Stimulated activated CD8-positive, alpha-beta memory T cell treated with anti-CD3 and anti-CD28 coated beads, Interleukin-2, amount 100 ng/mL, for 48 hours (primary cell): ENCODE measurements at places on chromosomes 4 and X.

DNA sequence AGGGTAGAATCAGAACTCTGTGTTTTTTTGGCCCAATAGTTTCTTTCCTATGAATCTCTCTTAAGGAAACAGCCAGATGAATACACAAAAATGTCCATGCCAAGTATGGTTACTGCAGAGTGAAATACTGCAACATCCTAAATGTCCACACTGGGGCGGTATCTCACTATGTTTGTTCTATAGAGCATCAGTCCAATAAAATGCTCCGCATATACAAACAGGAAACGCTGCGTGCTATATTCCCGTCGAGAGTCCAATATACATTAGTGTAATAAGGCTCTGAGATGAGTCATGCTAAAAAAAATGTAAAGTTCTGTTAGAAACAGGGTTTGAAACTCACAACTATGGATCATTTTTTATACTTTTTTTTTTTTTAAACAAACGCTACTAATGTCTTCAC is 72.9 kb upstream of the ENOX2 start:
- no peak for DNase-seq

DNA sequence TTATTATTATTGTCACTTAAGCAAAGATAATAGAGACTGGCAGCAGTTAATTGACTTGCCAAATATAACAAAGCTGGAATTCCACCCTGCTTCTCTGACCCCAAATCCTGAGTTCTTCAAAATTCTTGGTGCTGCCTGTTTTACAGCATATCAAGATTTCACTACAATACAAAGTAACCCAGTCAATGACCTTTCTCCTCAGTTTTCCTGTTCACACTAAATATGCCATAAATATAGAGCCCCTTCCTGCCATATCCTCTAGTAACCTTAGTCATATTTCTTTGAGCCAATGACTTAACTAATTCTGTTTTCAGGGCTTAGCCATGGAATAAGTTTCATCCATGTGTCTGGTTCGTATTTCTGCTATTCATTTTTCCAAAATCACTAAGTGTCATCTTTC is 315.3 kb upstream of the HS3ST1 start:
- no peak for DNase-seq

GRCh38 chr4:120630427-120630826 is 292.1 kb downstream of the PRDM5 start:
- no peak for DNase-seq

GRCh38 chrX:151729056-151729725 is 5.4 kb upstream of the CNGA2 start:
- DNase-seq: no peak

DNA sequence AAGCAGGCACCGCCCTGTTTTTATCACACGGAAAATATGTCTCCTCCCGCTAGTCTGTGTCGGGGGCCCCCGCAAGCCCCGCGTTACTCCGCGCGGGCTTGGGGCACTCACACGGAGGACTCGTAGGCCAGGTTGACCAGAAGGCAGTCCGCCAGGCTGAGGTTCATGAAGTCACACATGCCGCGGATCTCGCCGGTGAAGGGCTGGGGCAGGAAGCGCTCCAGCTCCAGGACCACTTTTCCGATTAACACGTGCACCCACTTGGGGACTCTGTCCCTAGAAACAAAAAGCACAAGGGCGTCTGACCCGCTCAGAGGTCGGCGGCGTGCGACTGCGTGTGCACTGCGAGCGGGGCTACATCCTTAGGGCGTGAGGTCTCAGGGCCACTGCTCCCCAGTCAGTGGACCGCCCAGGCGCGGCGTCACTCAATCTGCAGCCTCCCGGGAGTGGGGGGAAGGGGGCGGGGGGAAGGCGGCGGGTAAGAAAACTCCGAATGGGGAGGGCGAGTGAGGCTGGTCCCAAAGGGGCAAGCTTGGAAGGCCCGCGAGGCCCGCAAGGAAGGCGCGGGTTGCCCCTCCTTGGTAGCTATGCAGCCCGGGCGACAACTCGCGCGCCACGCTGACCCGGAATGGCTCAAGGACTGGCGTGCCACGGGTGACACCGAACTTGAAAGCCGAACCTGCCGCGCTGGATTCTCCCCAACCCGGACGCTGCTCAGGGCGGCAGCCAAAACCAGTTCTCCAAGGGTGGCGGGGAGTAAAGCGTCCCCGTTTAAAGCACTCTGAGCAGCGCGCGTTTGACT is 722 bp downstream of the NAAA start:
- DNase-seq: peak; percentile 70

- DNase-seq: no peak
These were observed 19.3 kb upstream of the CSF2RA start for GRCh38 chrX:1249101-1249887.

DNA sequence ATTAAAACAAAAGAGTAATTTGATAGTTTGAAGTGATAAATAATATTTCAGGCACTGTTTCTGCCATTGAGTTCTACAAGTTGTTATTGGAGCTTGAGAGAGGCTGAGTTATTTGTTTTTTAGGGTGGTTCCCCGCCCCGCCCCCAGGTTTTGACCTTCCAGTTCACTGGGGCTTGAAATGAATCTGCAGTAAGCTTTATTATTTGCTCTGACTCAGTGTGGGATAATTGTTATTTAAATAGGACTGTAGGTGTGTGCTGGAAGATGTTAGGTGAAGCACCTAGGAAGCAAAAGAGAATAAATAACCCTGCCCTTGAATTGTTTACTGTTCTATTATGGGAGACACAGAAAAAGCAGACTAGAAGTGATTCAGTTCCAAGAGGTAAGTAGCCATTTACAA is 81.2 kb upstream of the KCNIP4 start:
- no peak for DNase-seq

DNA sequence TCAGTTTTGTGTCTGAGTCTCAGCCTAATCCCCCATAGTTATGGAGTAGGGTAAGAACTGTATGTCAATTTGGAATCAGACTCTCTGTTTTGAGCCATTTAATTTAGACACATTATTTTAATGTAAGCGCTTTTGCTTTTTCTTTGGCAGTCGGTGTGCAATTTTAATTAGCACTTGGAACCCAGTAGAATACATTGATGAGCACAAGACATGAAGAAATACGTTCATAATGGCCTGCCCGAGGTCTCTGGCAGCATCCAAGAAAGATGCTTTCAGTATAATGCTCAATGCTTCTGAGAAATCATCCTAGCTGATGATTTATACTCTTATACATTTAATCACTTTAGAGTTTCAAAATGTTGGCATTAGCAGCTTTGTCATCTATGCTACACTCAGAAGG is 8.9 kb upstream of the TAPT1 start:
- no peak for DNase-seq
